ENCODE measurements at places on chromosomes 1 and 21.

- DNase-seq: no peak
These were observed 23.9 kb downstream of the IFNAR1 start for GRCh38 chr21:33348706-33349105.

DNA sequence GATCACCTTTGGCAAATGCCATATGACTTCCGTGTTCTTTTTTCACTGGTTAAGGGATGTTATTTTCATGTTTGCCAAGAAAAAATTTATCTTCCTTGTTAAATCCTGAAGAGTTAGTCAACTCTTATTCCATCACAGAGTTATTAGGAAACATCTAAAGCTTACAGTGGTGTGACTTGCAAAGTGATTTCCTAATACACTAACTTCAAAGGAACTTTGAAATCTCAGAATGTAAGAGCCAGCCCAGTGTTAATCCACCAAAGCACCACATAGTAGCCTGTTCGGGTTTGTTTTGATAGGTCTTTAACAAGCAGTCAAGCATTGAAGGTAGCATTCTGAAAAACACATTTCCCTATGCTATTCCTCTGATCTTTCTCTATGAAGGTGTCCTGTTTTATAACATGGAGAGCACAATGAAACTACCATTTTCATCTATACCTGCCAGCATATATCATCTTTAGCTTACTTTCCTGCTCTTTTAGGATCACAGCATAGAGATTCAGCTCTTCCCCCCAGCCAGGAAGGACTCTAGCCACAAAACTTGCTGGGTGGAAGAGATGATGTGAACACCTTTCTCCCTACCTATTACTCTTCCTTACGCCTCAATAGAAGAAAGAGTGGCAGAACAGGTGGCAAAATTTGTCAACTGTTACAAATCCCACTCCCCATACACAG is 82.4 kb upstream of the MAGI3 start:
- no peak for DNase-seq

GRCh38 chr1:2135441-2135841 is 59.1 kb downstream of the FAAP20 start:
- DNase-seq: peak; percentile 95

DNA sequence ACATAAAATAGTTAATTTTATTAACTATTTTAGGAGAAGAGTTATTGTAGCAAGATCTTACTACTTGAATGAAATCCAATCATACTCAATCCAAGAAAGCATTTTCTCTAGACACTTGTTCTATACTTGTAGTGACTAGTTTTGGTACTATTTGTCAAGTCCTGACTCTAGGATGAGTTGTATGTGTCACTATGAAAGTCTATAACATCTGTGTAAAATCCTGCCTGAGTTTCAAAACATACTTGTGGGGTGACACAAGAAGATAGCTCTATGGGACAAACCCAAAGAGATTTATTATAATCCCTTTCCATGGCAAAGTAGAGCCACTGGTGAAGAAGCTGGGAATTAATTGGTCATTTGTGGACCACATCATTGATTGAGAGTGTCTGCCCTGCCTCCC is 1042.2 kb upstream of the ADGRL4 start:
- no peak for DNase-seq

DNA sequence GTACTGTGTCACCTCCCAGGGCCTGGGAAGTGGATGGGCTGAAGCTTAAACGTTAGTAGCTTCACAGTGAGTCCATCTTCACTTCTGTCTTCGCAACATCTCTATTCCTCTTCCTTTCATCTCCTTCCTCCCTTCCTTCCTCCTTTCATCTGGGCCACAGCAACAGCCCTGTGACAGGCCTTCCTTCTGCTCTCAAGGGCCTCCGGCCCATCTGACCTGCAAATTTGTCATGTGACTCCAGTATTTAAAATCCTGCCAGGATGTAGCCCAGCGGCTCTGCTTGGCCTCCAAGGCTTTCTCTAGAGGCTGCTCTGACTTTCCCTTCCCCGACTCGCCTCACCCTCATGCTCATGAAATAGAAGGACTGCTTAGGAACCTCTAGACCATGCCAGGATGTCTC is 10.9 kb upstream of the BATF3 start:
- DNase-seq: no peak

DNA sequence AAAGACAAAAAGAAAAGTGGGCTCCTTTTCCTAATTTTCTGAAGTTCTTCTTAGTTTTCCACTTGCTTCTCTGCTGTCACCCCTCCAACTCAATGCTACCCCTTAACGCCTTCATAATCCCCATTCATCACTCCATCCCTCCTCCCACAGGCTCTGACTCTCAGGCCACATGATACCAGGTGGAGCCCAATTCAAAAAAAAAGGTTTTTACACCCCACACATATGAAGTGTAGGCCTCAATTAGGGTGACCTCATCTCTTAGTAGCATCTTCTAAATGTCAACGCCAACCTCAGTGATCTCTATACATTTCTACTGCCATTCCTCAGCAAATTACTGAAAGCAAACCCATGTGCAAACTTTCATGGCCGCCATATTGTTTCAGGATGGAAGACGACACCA is 6.4 kb downstream of the SSBP3 start:
- DNase-seq: no peak

DNA sequence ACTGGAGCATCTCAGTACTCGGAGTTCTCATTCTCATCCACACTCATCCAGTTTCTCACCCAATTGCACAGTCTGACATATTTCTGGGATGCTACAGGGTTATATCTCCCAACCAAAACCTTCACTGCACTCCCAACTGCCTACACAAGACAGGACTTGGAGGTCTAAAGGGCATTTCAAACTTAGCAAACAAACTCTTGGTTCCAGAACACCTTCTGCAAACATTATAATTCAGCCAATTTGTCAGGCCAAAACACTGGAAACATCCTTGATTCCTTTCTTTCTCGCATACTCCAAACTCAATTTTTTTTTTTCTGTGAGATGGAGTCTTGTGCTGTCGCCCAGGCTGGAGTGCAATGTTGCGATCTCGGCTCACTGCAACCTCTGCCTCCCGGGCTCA is 7.9 kb downstream of the SLAMF1 start:
- no peak for DNase-seq

DNA sequence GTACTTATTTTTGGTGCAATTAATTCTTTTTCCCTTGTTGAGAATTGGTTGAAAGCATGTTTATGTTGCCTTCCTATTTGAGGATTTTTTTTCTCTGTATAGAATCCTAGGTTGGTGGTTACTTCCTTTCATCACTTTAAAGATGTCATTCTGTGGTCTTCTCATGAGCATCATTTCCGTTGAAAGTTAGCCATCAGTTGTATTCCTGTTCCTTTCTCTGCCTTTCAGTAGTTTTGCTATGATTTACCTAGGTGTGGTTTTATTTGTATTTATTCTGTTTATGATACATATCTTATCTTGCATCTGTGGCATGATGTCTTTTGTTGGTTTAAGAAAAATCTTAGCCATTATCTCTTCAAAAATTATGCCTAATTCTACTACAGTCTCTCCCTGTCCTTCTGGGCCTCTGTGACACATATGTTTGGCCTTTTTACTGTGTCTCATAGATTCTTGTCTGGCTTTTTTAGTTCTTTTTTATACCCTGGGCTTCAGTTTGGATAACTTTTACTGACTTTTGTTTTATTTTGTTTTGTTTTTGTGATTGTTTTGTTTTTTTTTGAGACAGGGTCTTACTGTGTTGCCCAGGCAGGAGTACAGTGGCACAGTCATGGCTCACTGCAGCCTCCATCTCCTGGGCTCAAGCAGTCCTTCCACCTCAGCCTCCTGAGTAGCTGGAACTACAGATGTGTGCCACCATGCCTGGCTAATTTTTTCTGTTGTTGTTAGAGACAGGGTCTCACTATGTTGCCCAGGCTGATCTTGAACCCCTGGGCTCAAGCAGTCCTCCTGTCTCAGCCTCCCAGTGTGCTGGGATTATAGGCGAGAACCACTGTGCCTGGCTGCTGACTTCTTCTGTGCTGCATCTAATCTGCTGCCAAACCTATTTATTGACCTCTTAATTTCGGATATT is 24.1 kb downstream of the PTGFRN start:
- DNase-seq: no peak

GRCh38 chr21:39109596-39110210 is 73.5 kb downstream of the PSMG1 start:
- DNase-seq: no peak

DNA sequence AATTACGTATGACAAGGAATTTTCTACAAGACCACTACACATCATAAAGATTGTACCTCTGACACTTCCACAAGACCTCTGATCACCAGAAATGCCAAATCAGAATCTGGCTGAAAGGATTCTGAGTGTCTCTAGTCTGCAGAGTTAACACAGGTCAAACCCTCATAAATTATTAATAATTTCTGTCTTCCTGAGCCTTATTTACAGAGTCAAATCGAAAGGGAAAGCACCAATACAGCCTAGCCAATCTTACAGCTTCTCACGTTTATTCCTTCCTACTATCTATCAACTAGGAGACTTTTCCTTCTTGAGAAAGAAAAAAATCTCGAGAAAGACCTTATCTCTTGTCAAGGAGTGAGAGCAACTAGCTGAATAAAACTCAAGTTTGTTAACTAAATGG is 2151.6 kb downstream of the MRPL39 start:
- no peak for DNase-seq

DNA sequence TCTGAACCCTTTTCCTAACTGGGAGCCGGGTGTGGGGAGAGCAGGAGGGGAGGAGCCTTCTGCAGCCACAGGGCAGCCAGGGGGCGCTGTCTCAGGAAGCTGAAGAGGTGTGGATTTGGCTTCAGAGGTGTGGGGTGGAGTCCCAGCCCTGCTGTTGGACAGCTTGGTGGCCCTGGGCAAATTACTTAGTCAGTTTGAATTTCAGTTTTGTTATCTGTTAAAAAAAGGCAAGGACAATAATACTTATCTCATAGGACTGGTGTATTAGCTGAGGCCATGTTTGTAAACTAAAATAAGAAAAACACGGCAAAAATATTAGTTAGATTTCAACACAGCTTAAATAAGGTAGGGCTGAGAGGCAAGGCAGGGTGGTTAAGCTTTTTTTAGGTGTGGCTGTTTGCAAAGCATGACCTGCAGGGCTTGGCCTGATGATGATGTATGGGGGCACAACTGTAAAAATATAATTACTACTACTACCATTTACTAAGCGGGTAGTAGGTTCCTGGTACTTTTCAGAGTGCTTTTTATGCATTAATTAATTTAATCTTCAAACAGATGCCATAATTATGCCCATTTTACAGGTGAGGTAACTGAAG is 111.8 kb downstream of the PLXNA2 start:
- DNase-seq: peak; percentile 77

- DNase-seq: no peak
These were observed 17.3 kb downstream of the ZFYVE9 start for GRCh38 chr1:52159033-52159789.

DNA sequence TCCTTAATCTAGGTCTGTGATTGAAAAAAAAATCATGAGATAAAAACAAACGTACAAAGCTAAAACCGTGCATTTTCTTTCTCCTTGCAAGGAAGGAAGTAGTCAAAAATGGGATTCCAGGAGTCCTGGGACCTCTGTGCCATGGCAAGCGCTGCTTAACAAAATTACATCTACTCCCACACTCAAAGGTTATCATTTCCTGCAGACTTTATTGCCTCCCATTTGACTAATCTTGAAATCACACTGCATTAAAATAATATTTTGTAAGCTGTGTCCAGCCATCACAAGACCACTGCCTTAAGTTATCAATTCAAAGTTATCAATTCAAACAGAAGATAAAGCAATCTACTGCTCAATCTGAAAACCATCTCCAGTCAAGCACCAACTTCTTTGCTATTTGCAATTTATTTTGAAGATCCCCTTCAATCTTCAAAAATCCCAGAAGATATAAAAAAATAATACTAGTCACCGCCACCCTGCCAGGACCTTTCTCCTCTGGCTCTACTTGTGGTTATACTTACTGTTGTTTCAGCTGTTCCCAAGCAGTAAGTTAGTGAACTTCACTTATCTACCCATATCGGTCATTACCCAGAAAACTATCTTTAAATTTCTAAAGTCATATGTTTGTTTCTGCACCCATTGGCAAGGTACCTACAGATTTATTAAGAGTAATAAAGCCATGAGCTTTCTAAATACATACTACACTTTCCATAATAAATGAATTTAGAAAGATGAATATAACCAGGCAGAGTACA is 38.1 kb upstream of the RAP1GAP start:
- DNase-seq: no peak

DNA sequence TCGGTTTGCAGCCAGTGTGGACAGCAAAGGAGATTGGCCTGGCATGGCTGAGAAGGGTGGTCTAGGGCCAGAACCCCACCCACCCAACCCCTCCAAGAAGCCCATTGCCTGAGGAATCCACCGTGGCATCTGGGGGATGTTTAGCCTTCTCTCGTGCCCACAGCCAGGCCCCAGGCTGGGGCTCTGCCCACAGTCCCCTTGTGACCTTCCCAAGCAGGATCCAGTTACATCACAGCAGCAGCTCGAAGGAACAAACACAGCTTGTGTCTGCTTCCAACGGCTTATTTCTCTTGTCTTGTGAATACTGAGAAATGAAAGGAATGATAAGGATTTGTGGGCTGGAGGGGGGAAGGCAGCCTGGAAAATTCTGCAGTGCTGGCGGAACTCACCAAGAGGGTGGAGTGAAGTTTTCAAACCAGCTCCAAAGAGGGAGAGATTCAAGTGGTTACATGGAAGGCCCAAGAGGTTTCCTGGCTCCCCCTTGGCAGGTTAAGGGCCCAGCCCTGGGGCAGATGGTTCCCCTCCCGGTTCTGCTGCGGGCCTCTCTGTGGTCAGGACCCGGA is 61.6 kb downstream of the DHRS3 start:
- peak; percentile 97 for DNase-seq

DNA sequence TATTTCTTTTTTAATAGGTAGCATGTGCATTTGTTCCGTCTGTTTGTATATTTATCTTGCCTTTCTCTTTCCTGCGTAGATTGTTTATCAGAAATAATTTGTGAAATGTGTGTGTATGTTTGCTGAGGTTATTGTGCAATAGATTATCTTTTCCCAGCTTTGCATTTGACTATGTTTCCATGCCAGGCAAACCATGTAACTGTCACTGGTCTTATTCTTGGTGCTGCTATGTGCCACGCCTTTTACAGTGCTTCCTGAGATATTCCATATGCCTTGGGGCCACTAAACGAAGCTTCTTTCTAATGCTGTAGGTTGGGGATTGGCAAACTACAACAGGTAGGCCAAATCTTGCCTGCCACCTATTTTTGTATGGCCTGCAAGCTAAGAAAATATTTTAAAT is 598.8 kb downstream of the PLPP3 start:
- DNase-seq: no peak

- no peak for DNase-seq
These were observed 85.9 kb downstream of the TM2D1 start for GRCh38 chr1:61638911-61639605.
